Esophagus mucosa (tissue), 1 donor: ENCODE measurements at places on chromosomes 3 and 15. TPM values are rescaled to one million over a fixed set of nuclear protein-coding genes. Genes with fewer than 3 reads are reported as not detected.

DNA sequence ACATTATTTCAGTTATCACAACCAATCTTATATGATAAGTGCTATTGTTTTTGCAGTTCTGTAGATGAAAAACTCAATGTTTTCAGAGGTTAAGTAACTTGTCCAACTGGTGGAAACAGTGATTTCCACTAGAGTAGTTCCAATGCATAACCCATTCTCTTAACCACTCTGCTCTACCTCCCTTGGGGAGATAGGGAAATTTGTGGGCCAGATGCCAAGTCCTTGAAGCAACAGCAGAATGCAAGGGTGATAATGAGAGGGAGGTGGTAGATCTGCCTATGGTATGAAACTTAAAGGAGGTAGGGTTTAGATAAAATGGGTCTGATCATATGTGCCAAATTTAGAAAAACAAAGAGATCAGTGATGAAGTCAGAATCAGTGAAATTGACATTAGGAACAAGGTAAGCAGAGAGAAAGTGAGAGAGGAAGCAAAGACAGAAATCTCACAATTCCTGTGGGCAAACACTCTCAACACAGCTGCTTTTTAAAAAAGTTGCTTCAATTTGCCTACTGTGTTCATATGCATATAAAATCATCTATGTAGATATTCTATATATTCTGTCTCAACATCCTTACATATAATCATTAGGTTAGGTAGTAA is 50.5 kb upstream of the UBP1 start:
- ATAC-seq: no peak

GRCh38 chr15:71595846-71596553 is 214.4 kb upstream of the NR2E3 start:
- ATAC-seq: no peak

DNA sequence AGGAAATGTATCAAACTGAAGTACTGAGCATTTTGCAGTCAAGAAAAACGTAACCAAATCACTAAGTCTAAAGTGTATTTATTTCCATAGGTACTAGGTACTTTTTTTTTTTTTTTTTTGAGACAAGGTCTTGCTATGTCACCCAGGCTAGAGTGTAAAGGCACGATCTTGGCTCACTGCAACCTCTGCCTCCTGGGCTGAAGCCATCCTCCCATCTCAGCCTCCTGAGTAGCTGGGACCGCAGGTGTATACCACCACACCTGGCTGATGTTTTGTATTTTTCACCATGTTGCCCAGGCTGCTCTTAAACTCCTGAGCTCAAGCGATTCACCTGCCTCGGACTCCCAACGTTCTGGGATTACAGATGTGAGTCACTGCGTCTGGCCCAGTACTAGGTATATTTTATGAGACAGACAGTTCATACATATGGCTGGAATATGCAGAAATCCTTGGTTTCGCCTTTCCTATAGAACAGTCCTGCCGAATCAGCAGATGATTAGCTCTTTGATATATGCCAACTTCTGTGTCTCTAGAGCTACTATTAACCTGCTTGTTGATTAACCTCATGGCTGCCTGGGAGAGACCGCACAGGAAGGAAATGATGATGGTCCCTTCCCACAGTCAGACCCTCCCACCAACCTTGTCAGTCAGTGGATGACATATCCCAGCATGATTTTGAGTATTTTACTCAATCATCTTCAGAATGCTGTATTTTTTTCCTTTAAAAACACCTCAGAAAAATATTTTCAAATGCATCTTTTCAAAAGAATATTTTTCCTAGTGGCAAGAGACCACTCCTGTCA is 32.3 kb downstream of the TMOD3 start:
- peak; percentile 9 for ATAC-seq

GTPBP8 gene
- 14.6 TPM for total RNA-seq

PRR20G gene
- not detected for total RNA-seq

GRCh38 chr3:178767581-178767980 is 231.3 kb downstream of the KCNMB2 start:
- ATAC-seq: no peak

- ATAC-seq: no peak
These were observed 40.1 kb downstream of the OXNAD1 start for GRCh38 chr3:16305111-16305541.

DNA sequence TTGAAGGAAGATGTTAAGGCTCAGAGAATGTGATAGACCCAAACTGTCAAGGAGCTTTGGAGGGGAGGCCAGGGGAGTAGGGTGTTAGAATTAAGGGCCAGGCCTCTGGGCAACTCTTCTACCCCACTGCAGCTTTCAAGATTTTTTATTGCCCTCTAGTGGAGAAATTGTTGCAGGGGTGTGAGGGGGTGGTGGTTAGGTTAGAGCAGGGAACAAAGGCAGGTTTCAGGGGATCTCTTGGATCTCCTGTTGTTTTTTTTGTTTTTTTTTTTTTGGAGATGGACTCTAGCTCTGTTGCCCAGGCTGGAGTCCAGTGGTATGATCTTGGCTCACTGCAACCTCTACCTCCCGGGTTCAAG is 1.4 kb upstream of the SEC13 start:
- ATAC-seq: no peak

- ATAC-seq: no peak
These were observed 491.3 kb downstream of the OTOL1 start for GRCh38 chr3:161987933-161988332.

GRCh38 chr3:32438596-32439344 is 47.1 kb downstream of the CMTM7 start:
- peak; percentile 49 for ATAC-seq

ZPLD1 gene
- not detected for total RNA-seq

ADAMTS7 gene
- 0.48 TPM for total RNA-seq

GRCh38 chr15:92670621-92671020 is 15.0 kb upstream of the FAM174B start:
- ATAC-seq: no peak

DNA sequence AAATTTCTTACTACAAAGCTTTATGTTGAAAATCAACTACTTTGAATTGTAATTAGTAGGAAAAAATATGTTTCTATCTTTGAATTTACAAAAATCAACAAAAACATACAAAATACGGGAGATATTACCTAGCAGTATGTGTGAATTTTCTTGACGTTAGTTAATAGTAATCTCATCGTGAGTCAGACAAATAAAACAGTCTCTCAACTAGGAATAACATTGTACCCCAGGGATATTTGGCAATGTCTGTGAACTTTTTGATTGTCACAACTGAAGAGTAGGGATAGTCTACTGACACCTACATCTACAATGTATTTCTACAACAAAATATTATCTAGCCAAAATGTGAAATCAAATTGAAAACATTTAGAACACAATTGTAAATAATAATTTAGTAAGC is 250.3 kb downstream of the POLQ start:
- no peak for ATAC-seq

GRCh38 chr15:88865498-88866099 is 29.7 kb downstream of the HAPLN3 start:
- ATAC-seq: no peak

DNA sequence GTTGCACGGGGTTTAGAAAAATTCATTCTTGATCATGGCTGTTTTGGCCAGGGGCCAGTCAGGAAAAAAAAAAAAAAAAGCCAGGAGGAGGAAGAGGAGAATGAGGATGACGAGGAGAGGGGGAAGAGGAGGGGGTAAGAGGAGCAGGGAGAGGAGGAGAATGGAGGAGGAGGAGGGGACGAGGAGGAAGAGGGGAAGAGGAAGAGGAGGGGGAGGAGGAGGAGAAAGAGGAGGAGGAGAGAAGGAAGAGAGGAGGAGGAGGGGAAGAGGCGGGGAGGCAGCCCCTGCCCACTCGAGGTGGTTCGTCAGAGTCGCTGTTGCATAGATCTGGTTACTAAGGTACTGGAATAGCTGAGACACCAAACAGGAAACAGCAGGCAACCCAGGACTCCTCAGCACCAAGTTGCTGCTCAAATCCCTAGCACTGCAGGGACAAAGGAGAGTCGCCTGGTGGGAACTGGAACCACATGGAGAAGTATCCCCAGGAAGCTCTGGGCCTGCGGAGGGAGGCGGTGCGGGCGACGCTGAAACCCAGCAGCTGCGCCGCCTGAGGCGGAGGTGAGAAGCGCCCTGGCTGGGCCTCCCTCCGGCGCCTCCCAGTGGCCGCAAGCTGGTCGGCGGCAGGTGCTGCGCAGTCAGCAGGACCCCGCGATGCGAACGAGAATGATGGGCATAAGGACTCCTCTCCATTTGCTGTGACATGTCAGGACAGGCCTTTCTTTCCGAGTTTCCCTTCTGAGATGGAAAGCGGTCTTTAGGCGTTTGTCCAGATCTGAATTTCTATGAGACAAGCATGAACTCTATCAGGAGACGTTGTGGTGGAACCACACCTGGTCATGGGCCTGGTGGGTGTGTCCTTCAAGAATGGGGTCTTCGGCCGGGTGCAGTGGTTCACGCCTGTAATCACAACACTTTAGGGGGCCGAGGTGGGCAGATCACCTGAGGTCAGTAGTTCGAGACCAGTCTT is 17.5 kb downstream of the FAM240A start:
- ATAC-seq: peak; percentile 89

C3orf70 gene
- 0.64 TPM for total RNA-seq

DNA sequence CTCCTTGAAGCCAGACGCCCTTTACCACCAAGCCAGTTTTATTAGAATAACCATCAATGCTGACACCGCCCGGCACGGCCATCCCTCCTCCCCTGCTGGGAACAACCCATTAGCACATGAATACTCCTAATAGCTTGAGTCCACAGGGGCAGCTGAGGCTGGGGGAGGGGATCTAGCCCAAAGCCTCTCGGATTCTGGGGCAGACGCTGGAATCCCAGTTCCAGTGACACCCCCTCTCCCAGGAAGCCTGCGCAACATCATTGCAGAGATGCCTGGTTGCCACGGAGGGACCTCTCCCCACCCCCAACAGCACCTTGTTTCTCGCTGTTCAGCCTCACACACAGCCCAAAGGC is 1.2 kb upstream of the LINGO1 start:
- no peak for ATAC-seq

STT3B gene
- total RNA-seq: 67.0 TPM
